ENCODE measurements at places on chromosomes 7 and 10.

- H3K4me1 ChIP-seq: no peaks in the 10 kb centered on the region
- no peaks in the 10 kb centered on the region for H3K27me3 ChIP-seq
- no peak overlapping the region for H3K4me3 ChIP-seq
- no peak for DNase-seq
These were observed 175.2 kb downstream of the GRM3 start for GRCh38 chr7:86818903-86819302.

GRCh38 chr7:121187676-121188075 is 141.1 kb upstream of the WNT16 start:
- H3K36me3 ChIP-seq: no peaks in the 10 kb centered on the region
- peak; percentile 25 for DNase-seq
- H3K4me1 ChIP-seq: peaks cover 5% of the 10 kb centered on the region
- H3K4me3 ChIP-seq: no peak overlapping the region
- H3K27me3 ChIP-seq: no peaks in the 10 kb centered on the region
- H3K27ac ChIP-seq: no peak overlapping the region

DNA sequence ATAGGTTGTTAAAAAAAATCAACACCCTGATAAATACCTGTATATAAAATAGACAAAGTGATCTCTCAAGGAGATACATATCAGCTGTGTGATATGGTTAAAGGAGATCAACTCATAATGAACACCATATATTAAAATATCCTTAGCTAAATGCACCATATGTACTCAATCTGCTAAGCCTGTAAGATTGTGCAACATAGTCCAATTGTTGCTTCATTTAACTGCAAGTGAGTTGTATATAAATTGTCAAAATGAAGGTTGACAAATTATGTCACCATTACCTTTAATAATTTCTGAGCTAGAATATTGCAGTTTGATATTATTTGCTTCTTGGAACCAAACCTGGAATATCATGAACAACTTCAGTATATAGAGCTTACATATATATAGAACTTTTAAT is 283.7 kb downstream of the MALRD1 start:
- no peaks in the 10 kb centered on the region for H3K4me1 ChIP-seq
- no peak for DNase-seq
- H3K36me3 ChIP-seq: no peaks in the 10 kb centered on the region
- H3K4me3 ChIP-seq: no peak overlapping the region

DNA sequence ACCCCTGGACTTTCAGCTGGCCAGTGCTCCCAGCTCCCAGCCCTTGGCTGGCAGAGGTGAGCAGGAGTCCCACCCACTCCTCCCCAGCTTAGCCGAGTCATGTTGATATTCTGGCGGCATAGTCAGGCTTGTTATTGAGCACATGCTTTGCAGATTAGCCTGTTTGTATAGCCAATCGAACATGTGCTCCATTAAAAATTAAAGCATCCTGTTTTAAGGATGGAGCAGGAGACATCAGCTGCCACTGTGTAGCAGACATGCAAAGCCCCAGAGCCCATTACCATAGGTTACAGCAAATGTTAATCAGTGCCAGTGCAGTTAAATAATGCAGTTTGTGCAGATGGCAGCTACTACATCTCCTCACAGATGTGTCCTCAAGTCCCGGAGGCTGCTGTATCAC is 574.6 kb upstream of the GALNT17 start:
- no peaks in the 10 kb centered on the region for H3K36me3 ChIP-seq
- H3K27me3 ChIP-seq: no peaks in the 10 kb centered on the region
- H3K27ac ChIP-seq: no peak overlapping the region
- no peaks in the 10 kb centered on the region for H3K4me1 ChIP-seq
- H3K4me3 ChIP-seq: no peak overlapping the region
- DNase-seq: no peak

DNA sequence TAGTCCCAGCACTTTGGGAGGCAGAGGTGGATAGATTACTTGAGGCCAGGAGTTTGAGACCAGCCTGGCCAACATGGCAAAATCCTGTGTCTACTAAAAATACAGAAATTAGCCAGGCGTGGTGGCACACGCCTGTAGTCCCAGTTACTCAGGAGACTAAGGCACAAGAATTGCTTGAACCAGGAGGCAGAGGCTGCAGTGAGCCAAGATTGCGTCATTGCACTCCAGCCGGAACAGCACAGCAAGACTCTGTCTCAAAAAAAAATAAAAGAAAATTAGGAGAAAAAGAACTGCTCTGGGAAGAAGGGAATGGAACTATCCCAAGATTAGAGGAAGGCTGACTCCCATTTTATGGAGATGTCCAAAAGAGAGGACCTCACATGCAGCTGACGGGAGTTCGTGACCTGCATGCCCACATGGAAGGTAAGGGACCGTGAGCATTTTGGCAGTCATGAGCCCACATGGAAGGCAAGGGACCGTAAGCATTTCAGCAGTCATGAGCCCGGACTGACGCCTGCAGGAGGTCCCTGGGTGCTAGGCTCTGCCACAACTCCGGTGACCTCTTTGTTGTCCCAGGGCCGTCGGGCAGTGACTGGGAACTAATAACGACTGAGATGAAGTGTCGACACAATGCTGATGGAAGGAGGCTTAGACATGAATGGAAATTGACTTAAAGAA is 18.6 kb upstream of the GTPBP4 start:
- no peak overlapping the region for H3K27ac ChIP-seq
- no peaks in the 10 kb centered on the region for H3K36me3 ChIP-seq
- H3K4me1 ChIP-seq: peaks cover 13% of the 10 kb centered on the region
- DNase-seq: no peak
- H3K27me3 ChIP-seq: no peaks in the 10 kb centered on the region
- no peak overlapping the region for H3K4me3 ChIP-seq

DNA sequence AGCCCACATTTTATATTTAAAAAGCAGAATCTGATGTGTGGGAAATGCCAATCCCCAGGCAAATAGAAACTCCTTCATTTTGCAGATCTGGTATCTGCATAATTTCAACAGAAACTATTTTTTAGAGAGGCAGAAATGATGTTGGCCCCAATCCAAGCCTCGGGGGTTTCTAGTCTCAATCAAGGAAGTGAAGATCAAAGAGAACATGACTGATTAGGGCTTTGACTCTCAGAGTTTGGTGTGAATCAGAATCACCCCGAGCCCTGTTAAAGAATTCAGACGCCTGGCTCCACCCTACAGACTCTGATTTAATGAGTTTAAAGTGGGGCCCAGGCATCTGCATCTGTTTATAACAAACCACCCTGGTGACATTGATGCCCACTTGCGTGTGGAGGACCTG is 36.7 kb upstream of the UBE2H start:
- no peaks in the 10 kb centered on the region for H3K4me1 ChIP-seq
- DNase-seq: no peak
- H3K36me3 ChIP-seq: no peaks in the 10 kb centered on the region
- no peak overlapping the region for H3K27ac ChIP-seq

GRCh38 chr10:109114579-109114978 is 808.7 kb downstream of the XPNPEP1 start:
- no peaks in the 10 kb centered on the region for H3K36me3 ChIP-seq
- H3K4me3 ChIP-seq: no peak overlapping the region
- H3K4me1 ChIP-seq: no peaks in the 10 kb centered on the region
- H3K27me3 ChIP-seq: no peaks in the 10 kb centered on the region

GRCh38 chr10:125189162-125189561 is 28.8 kb upstream of the CTBP2 start:
- H3K27me3 ChIP-seq: no peaks in the 10 kb centered on the region
- H3K4me3 ChIP-seq: no peak overlapping the region
- H3K27ac ChIP-seq: no peak overlapping the region
- DNase-seq: no peak
- no peaks in the 10 kb centered on the region for H3K4me1 ChIP-seq
- no peaks in the 10 kb centered on the region for H3K36me3 ChIP-seq

GRCh38 chr7:121945480-121946236 is 72.7 kb downstream of the PTPRZ1 start:
- no peaks in the 10 kb centered on the region for H3K4me1 ChIP-seq
- H3K36me3 ChIP-seq: no peaks in the 10 kb centered on the region
- no peaks in the 10 kb centered on the region for H3K27me3 ChIP-seq

GRCh38 chr7:12565873-12566272 is 4.6 kb upstream of the SCIN start:
- H3K27me3 ChIP-seq: peaks cover 12% of the 10 kb centered on the region
- no peak overlapping the region for H3K4me3 ChIP-seq
- H3K4me1 ChIP-seq: peaks cover 12% of the 10 kb centered on the region
- H3K27ac ChIP-seq: no peak overlapping the region
- no peaks in the 10 kb centered on the region for H3K36me3 ChIP-seq
- DNase-seq: no peak

- no peaks in the 10 kb centered on the region for H3K27me3 ChIP-seq
- H3K36me3 ChIP-seq: no peaks in the 10 kb centered on the region
- H3K4me3 ChIP-seq: no peak overlapping the region
- no peaks in the 10 kb centered on the region for H3K4me1 ChIP-seq
These were observed 36.0 kb upstream of the FRMD4A start for GRCh38 chr10:14366760-14367159.

DNA sequence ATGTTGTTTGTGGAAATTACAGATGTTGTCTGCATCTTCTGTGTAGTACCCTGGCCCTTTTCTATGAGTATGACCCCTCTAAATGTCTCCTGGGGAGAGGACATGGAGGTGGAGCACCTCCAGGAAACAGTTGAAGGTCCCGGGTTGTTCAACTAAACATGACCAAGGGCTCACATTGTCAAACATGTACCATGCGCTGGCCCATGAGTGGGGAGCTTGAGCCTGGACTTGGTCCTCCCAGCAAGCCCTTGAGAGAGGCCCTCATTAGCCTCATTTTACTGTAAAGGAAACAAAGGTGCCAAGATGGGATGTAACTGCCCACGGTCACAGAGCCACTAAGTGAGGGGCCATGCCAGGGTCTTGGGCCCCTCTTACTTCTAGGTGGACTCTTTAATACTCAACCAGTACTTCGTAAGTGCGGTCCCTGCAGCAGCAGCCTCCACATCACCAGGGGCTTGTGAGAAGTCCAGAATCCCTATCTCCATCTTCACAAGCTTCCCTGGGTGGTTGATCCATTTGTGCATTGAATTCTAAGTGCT is 31.2 kb downstream of the C10orf71 start:
- no peak overlapping the region for H3K4me3 ChIP-seq
- DNase-seq: no peak
- no peak overlapping the region for H3K27ac ChIP-seq
- H3K27me3 ChIP-seq: no peaks in the 10 kb centered on the region
- peaks cover 10% of the 10 kb centered on the region for H3K4me1 ChIP-seq
- no peaks in the 10 kb centered on the region for H3K36me3 ChIP-seq

GRCh38 chr7:467393-467828 is 52.2 kb downstream of the PDGFA start:
- DNase-seq: no peak
- H3K4me1 ChIP-seq: peaks cover 15% of the 10 kb centered on the region

GRCh38 chr10:23013581-23014335 is 81.6 kb upstream of the MSRB2 start:
- H3K27ac ChIP-seq: no peak overlapping the region
- no peak for DNase-seq

- no peak overlapping the region for H3K4me3 ChIP-seq
- H3K27me3 ChIP-seq: no peaks in the 10 kb centered on the region
- no peaks in the 10 kb centered on the region for H3K4me1 ChIP-seq
- no peaks in the 10 kb centered on the region for H3K36me3 ChIP-seq
- DNase-seq: no peak
These were observed 413.7 kb upstream of the GHITM start for GRCh38 chr10:83725567-83725966.

- no peaks in the 10 kb centered on the region for H3K4me1 ChIP-seq
- H3K36me3 ChIP-seq: no peaks in the 10 kb centered on the region
- H3K4me3 ChIP-seq: no peak overlapping the region
- no peak for DNase-seq
- H3K27me3 ChIP-seq: no peaks in the 10 kb centered on the region
- no peak overlapping the region for H3K27ac ChIP-seq
These were observed 324.9 kb upstream of the POT1 start for GRCh38 chr7:125254566-125254965.

Data from CD14-positive monocyte (primary cell).